ENCODE measurements at places on chromosomes 1 and 21. TPM values are rescaled to one million over a fixed set of nuclear protein-coding genes. Genes with fewer than 3 reads are reported as not detected.

Gene TADA1
- 10.6 TPM for total RNA-seq

Gene SPRR2B
- not detected for total RNA-seq

Gene NVL
- 25.9 TPM for total RNA-seq

Gene PGLYRP3
- total RNA-seq = not detected

Gene CYP4B1
- not detected for total RNA-seq
